NCI-H1048 (cell line): ENCODE measurements at places on chromosomes 16 and 17.

- DNase-seq, result no peak
These were observed 58.6 kb downstream of the PECAM1 start for GRCh38 chr17:64331931-64332493.

DNA sequence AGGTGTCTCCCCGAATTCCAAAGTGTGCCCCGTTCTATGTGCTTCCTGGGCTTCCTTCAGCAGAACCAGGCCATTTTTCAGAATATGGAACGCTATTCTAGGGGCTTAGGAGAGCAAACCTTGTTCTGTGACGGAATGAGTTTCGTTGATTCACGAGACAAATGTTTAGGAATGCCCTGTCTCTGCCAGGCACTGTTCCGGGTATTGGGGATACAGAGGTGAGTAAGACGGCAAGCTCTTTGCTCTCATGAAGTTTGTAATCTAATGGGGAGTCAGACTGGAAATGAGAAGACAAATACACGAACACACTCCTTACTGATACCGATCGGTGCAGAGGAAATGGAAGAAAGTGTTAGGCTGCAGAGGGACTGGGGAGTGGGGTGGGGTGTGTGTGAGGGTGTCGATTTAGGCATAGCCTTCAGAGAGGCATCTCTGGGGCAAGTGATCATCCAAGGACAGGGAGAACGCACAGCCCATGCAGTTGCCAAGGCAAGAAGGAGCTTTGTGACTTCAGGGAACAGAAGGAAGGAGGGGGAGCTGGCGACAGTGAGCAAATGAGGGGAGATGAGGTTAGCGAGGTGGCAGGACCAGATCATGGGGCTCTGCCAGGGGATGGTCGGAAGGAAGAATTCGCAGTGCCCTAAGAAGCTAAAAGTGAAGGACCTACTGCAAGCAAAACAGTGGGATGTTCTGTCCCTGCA is 189.6 kb downstream of the MSI2 start:
- no peak for DNase-seq

DNA sequence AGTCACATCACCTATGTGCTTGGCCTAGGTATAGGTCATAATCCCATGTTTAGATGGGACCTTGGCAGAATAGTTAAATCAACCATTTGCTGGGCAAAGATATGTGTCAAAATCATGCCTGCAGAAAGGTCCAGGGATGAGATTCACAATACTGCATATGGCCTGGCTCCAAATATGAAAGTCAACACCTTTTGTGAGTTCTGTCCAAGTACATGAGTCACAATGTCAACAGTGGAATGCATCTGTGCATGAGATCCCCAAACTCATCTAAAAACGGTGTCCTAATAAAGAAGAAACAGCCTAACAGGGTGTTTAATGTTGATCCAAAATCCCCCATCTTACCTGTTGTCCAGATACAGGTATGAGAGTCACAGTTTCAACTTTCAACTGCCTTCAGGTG is 1847.5 kb downstream of the TP53TG3F start:
- DNase-seq, result no peak

DNA sequence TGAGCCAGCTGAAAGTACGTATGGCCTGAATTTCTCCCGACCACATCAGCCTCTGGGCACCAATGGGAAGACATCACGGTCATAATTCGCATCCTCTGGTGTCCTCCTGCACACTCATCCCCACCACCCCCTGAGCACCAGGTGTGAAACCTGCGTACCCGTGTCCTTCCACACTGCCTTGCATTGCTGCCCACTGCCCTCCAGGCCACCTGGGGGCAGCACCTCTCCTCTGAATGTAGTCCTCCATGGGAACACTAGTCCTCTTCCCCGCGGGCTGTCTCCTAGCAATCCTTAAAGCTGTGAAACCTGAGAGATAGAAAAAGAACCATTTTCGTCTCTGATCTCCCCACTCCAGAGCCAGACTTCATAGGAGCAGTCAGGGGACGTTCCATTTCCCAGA is 125.5 kb downstream of the ZNF18 start:
- no peak for DNase-seq

- no peak for DNase-seq
These were observed 8.3 kb downstream of the TEX2 start for GRCh38 chr17:64254755-64255154.

DNA sequence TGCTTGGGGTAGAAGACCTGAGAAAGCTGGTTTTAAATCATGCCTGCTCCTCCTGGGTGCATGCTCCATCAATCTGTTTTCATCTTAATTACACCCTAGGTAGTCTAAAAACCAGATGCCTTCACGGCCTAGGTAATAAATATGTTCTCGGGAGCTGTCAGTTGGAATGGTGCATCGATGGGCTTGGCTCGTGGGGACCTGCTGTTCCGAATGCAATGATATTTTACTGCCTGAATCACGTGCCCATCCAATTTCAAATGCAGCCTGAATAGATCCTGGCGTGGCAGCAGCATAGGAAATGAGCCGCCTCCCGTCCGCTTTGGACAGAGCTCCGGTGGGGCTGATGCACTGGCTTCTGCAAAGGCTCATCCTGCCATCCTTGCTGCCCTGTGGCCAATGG is 18.8 kb upstream of the FAAP100 start:
- no peak for DNase-seq

DNA sequence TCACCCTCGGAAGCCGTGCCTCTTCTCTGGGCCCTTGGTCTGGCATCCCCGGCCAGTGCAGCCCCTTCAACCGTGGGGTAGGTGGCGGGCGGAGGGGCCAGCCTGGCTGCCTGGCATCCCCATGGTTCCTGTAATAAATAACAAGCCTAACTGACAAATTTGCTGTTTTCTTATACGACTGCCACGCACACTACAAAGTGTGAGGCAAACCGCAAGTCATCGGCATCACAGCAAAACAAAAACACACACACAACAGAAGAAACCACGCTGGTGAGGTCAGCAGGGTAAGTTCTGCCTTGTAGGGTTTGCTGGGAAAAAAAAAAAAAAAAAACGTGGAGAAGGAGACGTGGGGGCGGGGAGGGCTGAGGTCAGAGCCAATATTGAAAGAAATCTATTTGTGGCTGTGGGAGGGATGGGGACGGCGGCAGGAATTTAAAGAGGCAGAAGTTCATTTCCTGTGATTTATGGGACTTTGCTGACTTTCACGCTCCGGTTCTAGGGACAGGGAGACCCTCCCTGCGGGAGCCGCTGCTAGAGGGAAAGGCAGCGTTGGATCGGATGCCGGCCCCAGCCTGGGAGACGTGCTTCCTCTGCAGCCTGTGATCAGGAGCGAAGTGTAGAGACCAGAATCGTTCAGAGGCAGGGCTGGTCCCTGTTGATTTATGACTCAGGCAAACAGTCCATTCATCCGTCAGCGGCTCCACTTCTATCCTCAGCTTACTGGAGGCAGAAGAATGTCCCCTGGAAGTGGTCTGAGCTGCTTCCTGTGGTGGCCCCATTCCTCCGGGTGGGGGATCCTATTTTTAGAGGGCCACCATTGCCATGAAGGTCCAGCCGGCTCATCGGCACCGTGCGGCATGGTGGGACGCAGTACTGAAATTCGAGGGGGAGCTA is 162.8 kb downstream of the FOXL1 start:
- no peak for DNase-seq

GRCh38 chr17:9636501-9636900 is 8.8 kb upstream of the USP43 start:
- DNase-seq, result no peak
